ENCODE measurements at places on chromosomes 11 and 22. TPM values are rescaled to one million over a fixed set of nuclear protein-coding genes. Genes with fewer than 3 reads are reported as not detected.

DNA sequence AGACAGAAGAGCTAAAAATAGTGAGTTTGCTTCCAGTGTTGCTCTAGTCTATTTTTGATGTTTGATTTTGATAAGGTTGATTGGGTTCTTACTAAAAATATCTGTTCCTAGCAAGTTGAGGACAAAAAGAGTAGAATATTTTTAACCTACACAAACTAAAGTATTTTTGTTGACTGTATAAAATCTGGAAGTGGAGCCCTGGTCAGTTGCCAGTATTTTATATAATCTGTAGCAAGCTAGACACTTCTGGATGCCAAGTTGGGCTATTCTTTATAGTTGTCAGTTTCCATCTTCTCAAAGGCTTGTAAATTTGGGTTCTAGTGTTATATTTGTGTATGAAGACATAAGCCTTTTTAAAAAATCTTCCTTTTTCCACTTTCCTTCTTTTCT is 56.7 kb downstream of the HSD17B12 start:
- no peak for DNase-seq

Gene CARD10
- total RNA-seq, result 9.0 TPM

Gene B3GAT1
- 0.08 TPM for total RNA-seq

Gene GUCY1A2
- total RNA-seq, result 10.2 TPM

DNA sequence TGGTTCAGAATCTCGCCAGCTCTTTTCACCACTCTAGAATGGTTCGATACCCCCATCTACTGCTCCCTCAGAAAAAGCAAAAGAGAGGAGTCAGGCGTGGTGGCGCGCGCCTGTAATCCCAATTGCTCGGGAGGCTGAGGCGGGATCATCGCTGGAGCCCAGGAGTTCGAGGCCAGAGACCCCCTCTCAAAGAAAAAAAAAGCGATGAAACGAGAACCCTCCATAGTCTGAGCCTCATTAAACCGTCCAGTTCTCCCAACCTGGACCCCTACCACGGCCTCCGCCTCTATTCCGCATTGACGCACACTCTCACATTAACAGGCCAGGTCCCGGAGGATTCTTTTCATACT is 439 bp downstream of the SPA17 start:
- no peak for DNase-seq

DNA sequence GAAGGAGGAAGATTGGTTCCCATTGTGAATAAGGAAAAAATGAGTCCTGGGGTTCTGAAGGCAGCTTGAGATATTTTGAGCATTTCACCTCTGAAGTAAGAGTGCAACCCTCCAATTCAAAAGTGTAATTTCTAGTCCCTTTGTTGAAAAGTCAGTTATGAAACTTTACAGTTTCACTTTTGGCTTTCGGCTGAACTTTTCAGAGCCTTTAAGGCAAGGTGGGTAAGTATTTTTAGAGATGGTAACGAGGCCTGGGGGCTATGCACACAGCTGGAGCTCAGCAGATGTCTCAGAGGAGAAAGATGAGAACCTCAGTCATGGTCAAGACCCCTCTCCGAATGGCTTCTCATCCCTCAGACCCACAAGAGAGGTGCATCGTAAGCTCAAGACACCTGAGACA is 267.6 kb downstream of the KIRREL3 start:
- no peak for DNase-seq

DNA sequence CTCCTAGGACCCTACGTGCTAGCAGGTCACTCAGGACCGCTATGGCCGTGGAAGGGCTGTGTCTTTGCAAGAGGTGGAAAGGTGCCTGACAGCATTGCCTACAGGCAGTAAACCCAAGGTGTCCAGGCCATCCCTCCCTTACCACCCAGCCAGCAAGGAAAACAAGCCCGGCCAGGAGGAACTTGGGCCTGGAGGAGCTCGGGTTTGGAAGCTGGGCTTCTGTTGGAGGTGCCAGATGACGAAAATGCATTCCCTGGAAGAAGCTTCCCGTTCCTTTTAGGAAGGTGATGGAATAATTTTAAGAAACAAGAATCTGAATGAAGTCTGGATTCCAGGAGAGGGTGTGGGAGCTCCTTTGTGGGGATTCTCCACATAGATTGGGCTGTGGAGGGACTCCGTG is 23.6 kb downstream of the FBLN1 start:
- no peak for DNase-seq

GRCh38 chr11:118238421-118238820 is 13.6 kb upstream of the JAML start:
- DNase-seq, result no peak

GRCh38 chr11:15929371-15929901 is 426.9 kb downstream of the SOX6 start:
- DNase-seq, result no peak

Gene PTDSS2
- 30.2 TPM for total RNA-seq

Gene TSSK2
- not detected for total RNA-seq

GRCh38 chr11:119483341-119483880 is 60.4 kb upstream of the THY1 start:
- DNase-seq, result no peak

GRCh38 chr11:2760196-2760871 is 60.5 kb upstream of the KCNQ1OT1 start:
- no peak for DNase-seq

GRCh38 chr11:31699066-31699465 is 112.1 kb downstream of the PAX6 start:
- DNase-seq, result no peak

DNA sequence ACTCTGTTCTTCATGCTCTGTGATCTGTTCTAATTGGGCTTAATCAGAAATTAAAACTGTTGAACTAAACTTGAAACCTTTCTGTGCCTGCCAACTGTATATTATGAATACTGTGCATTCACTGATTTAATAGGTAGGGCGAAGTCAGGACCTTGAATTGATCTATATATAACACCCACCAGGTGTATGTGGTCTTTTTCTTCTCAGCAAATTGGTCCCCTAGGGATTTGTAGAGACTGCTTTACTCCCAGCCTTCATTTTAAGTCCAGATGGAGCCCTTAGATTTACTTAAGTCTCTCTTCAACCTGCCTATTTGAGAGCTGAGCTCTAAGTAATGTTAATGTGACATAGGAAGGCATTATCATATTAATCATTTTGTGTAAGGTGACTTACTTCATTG is 257.5 kb downstream of the TMEM135 start:
- no peak for DNase-seq

- no peak for DNase-seq
Measured at GRCh38 chr22:25027043-25027906, 74.8 kb downstream of the KIAA1671 start.

DNA sequence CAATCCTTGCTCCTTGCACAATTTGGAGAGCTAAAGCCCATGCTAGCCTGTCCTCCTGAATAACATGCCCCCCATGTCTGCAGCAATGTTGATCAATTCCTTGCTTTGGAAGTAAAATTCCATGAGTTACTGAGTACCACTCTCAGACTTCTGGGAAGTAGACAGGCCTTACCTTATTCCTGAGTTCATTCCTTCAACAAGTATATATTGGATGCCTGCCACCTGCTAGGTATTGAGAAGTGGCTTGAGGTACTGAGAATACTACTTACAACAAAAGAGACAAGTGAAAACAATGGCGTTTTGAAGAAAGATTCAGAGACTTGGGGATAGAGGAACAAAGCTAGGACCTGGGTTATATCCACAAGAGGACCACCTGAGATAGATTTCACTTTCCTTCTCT is 12.4 kb downstream of the PATE2 start:
- no peak for DNase-seq

- no peak for DNase-seq
Measured at GRCh38 chr22:49699928-49700498, 127.7 kb downstream of the BRD1 start.

- DNase-seq, result peak; percentile 55
Measured at GRCh38 chr11:63945477-63946163, 6.8 kb downstream of the NAA40 start.

Gene GDPD4
- total RNA-seq, result not detected

- no peak for DNase-seq
Measured at GRCh38 chr11:119902656-119903231, 173.7 kb upstream of the NECTIN1 start.

GRCh38 chr11:46480909-46481308 is 89.3 kb upstream of the CHRM4 start:
- DNase-seq, result no peak

GRCh38 chr11:131192628-131193027 is 177.8 kb upstream of the NTM start:
- no peak for DNase-seq

Gene FXYD2
- total RNA-seq, result 1.3 TPM

Gene KCTD14
- 0.16 TPM for total RNA-seq

DNA sequence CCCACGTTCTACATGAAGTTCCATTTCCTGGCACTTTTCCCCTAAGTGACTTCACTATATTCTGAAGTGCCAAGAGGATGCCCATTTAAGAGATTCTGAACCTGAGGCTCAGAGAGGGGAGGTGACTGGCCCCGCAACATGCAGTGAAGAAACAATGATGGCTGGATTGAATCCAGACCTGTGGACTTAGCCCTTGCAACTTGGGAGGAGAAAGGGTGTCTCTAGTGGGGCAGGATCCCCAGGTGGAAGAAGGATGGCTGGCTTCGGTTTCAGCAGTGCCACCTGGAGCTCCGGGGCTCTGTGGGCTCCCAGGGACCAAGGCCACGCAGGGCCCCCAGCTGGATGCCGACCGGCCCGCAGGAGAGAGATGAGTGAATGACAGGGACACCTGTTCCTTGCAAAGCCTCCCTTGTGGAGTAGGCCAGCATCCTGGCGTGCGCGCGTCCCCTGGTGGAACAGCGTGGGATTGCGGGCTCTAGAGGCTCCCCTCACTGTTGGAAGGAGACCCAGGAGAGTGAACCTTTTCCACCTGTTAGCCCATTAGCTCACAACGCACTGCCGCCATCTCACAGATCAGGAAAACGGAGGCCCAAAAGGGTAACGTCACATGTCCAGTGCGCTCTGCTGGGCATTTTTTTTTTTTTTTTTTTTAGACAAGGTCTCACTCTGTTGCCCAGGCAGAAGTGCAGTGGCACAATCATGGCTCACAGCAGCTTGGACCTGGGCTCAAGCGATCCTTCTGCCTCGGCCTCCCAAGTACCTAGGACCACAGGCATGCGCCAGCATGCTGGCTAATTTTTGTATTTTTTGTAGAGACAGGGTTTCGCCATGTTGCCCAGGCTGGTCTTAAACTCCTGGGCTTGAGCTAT is 104.7 kb downstream of the KIAA1671 start:
- peak; percentile 58 for DNase-seq

Gene CEND1
- total RNA-seq, result not detected

Gene THY1
- total RNA-seq, result 0.91 TPM

- no peak for DNase-seq
Measured at GRCh38 chr22:28907311-28908008, 24.1 kb downstream of the ZNRF3 start.

Gene OR10W1
- not detected for total RNA-seq

Gene MMP27
- total RNA-seq, result not detected

DNA sequence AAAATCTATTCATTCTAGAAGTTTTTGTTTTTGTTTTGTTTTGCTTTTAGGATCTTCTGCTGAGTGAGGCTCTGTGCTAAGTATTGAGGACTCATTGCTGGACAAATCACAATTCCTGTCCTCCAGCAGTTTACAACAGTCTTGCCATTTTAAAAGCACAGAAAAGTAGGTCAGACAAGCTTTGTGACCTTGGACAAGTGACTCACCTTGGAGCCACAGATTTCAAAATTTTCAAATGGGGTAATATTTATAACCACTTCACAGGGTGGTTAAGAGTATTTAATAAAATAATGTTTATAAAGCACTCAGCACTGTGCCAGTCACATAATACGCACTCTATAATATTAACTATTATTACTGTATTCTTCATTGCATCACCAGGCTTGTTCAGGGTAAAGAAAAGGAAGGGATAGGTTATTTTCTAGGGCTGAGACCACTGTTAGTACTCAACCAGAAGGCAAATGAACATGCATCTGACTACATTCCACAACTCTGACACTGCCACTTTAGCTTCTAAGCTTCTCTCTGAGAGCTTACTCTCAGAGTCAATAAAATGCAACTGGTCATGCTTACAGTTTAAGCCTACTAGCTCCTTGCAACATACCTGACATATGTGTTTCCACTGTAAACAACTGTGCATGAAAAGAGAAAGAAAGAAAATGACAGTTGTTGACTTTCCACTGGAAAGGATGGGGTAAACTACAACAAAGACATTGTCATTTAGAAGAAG is 63.2 kb upstream of the FIBIN start:
- DNase-seq, result no peak

DNA sequence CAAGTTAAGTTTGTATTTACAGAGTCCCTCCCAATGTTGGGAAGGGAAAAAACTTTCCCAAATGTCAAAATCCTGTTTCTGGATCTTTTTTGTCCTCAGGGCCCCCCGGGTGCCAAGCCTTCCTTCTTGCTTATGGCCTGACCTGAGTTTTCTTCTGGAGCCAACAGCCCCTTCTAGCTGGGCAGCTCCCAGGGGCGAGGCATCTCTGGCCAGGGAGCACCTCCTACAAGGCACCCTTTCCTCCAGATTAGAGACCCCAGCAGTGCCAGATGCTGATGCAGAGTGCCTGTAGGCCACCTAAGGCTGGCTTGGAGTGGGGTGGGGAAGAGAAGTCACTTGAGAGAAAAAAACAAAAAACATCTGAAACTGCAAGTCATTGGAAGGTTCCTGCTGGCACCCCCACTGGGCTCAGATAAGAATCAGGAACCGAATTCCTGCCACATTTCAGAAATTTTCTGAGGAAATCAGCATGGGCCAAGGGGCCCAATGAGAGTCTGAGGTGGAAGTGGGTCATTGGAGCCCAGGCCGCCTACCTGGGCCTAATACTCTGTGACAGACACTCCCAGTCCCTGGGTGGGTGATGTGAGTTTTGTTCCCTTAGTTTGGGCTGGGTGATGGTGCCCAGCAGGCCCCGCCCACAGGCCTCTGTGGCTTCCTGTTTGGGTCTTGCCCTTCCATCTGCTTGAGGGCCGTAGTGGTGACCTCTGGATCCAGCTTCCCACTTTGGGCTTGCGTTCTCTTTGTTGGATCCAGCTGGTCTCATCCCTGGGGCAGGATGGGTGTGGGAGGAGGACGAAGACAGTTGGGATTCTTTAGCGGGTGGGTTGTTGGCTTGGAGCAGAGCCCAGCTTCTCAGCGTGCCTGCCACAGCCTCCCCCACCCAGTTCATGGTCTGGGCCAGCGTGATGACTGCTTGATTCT is 40.6 kb downstream of the PARVA start:
- DNase-seq, result no peak

Gene OR51B2
- not detected for total RNA-seq

Gene MS4A3
- not detected for total RNA-seq

Gene OR4A16
- total RNA-seq, result not detected

Gene SNX32
- not detected for total RNA-seq

DNA sequence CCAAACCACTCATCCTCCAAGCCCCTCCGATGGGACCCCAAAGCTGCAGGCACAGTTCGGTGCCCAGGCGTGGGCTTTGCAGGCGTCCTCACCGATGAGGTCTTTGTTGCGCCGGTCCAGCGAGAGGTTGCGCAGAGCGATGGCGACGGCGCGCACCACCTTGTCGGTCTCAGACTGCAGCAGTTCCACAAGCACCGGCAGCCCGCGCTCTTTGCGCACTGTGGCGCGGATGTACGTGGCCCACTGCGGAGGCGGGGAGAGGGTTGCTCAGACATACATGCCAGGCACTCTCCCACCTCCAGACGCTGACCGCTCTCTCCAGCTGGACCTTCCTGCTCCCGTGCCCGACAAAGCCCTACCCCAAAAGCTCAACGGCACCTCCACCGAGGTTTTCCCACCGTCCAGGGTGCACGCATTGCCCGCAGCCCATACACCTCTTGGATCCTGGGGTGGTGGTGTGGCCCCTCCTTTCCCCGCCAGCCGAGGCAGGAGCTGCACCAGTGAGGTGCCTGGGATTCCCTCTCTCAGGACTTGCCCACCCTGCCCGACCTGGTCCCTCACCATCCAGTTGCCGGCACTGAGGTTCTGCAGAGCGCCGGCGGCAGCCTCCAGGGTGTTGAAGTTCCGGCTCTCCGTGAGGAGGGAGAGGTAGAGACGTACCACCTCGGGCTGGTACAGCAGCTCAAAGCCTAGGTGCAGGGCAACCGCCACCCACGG is 32.1 kb upstream of the TXNRD2 start:
- no peak for DNase-seq

Measured in left ventricle myocardium inferior (tissue), 1 donor.